ENCODE measurements at places on chromosomes 3 and 15.

- H3K27me3 ChIP-seq: no peaks in the 10 kb centered on the region
- no peak overlapping the region for H3K27ac ChIP-seq
- no peaks in the 10 kb centered on the region for H3K36me3 ChIP-seq
- no peaks in the 10 kb centered on the region for H3K4me1 ChIP-seq
- H3K4me3 ChIP-seq: no peak overlapping the region
- peak; percentile 42 for DNase-seq
These were observed 48.9 kb upstream of the AMOTL2 start for GRCh38 chr3:134423153-134423552.

GRCh38 chr3:89227218-89227617 lies 119.8 kb downstream of the EPHA3 start:
- H3K27me3 ChIP-seq: no peaks in the 10 kb centered on the region
- H3K4me3 ChIP-seq: no peak overlapping the region
- DNase-seq: no peak

DNA sequence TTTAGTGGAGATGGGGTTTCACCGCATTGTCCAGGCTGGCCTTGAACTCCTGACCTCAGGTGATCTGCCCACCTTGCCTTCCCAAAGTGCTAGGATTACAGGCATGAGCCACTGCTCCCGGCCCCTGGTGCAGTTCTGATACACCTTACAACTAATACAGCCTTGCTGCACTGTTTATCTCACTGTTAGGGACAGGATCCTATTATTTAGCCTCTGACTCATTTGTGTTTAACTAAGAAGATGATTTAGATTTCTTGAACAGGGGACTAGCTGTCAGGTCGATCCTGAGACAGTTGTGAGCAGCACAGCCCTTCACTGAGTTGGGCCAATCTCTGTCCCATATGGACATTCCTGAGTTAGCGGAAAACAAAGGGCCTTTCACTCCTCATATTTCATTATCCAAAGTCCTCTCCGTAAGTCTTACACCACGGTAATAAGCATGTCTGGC lies 19.2 kb downstream of the GYG1 start:
- no peak overlapping the region for H3K4me3 ChIP-seq
- no peaks in the 10 kb centered on the region for H3K4me1 ChIP-seq
- H3K27ac ChIP-seq: no peak overlapping the region
- DNase-seq: no peak

- H3K27ac ChIP-seq: no peak overlapping the region
- DNase-seq: peak; percentile 86
- no peaks in the 10 kb centered on the region for H3K27me3 ChIP-seq
- no peaks in the 10 kb centered on the region for H3K4me1 ChIP-seq
- no peak overlapping the region for H3K4me3 ChIP-seq
These were observed 30.3 kb downstream of the CDC25A start for GRCh38 chr3:48157950-48158376.

GRCh38 chr3:20646425-20646824 lies 460.4 kb upstream of the SGO1 start:
- H3K27ac ChIP-seq: no peak overlapping the region
- DNase-seq: no peak
- no peaks in the 10 kb centered on the region for H3K4me1 ChIP-seq
- no peaks in the 10 kb centered on the region for H3K27me3 ChIP-seq
- no peak overlapping the region for H3K4me3 ChIP-seq
- no peaks in the 10 kb centered on the region for H3K36me3 ChIP-seq

GRCh38 chr3:46369675-46370132 lies 1.0 kb upstream of the CCR5 start:
- H3K4me1 ChIP-seq: peaks cover 1% of the 10 kb centered on the region
- no peaks in the 10 kb centered on the region for H3K36me3 ChIP-seq
- H3K27ac ChIP-seq: no peak overlapping the region
- no peak for DNase-seq
- no peaks in the 10 kb centered on the region for H3K27me3 ChIP-seq
- no peak overlapping the region for H3K4me3 ChIP-seq

GRCh38 chr3:141370065-141370533 lies 1.8 kb downstream of the ZBTB38 start:
- H3K36me3 ChIP-seq: no peaks in the 10 kb centered on the region
- DNase-seq: peak; percentile 98
- no peak overlapping the region for H3K4me3 ChIP-seq
- no peak overlapping the region for H3K27ac ChIP-seq

DNA sequence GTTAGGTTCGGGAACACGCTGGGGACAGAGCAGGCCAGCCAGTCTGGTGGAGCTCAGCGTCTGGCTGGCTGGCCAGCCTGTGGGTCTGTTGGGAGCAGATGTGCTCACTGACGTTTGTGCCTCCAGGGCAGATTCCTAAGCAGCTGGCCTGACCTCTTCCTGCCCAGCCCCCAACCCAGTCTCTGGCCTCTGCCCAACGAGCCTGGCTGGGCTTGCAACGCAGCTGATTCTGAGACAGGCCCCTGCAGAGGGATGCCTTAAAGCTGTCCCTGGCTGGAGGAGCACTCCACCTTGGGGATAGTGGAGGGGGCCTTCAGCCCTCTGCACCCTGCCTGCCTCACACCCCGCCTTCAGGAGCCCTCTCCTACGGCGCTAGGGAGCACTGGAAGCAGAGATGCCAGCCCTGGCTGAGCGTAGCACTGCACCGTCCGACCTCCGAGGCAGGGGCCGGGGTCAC lies 46.0 kb downstream of the KLF13 start:
- no peaks in the 10 kb centered on the region for H3K27me3 ChIP-seq
- H3K4me3 ChIP-seq: no peak overlapping the region
- peaks cover 13% of the 10 kb centered on the region for H3K4me1 ChIP-seq
- peak; percentile 97 for DNase-seq

DNA sequence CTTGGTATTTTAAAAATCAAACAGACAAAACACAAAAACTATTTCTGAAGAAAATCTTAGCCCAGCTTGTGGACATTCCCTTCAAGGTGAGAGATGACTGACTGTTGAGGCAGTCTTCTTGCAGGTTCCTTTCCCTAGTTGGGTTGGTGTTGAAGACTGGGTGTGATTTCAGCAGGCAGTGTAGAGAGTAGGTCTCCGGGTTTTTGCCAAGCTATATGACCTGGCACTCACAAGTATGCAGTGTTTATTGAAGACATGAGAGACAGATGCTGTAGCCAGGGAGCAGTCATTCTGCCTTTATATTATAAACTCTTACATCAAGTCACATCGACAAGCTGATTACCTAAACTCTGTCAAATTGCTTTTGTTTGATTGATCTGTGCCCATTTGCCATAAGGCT lies 17.5 kb downstream of the SENP8 start:
- H3K27me3 ChIP-seq: no peaks in the 10 kb centered on the region
- H3K27ac ChIP-seq: no peak overlapping the region
- H3K36me3 ChIP-seq: no peaks in the 10 kb centered on the region
- H3K4me1 ChIP-seq: no peaks in the 10 kb centered on the region
- no peak overlapping the region for H3K4me3 ChIP-seq

DNA sequence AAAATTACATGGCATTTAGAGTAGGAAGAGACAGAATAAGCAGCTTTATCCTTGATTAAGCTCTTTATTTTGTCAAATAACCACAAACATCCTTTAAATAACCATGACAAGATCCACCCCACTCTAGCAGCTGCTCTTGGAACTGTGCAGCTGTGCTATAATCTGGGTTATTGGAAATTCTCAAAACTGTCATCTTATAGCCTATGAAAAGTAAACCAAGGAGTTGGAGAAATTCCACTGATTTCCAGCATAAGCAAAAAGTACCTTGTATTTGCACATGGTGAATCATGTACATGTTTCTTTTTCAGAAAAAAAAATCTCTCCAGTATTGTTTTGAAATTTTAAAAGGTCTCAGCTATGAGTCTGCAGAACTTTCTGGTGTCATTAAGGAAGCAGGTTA lies 88.8 kb upstream of the ABI3BP start:
- no peak for DNase-seq
- H3K4me3 ChIP-seq: no peak overlapping the region
- H3K27me3 ChIP-seq: no peaks in the 10 kb centered on the region

GRCh38 chr15:26970712-26971210 lies at the start of gene GABRG3:
Gene GABRG3, plus strand, starts transcription at chr15:26971181.
- peaks cover 17% of the 10 kb centered on the region for H3K27me3 ChIP-seq
- H3K36me3 ChIP-seq: no peaks in the 10 kb centered on the region
- peak; percentile 62 for DNase-seq

- no peak overlapping the region for H3K27ac ChIP-seq
- peak; percentile 29 for DNase-seq
- no peaks in the 10 kb centered on the region for H3K36me3 ChIP-seq
- H3K27me3 ChIP-seq: no peaks in the 10 kb centered on the region
- H3K4me1 ChIP-seq: no peaks in the 10 kb centered on the region
- H3K4me3 ChIP-seq: no peak overlapping the region
These were observed 21.6 kb downstream of the SPTSSB start for GRCh38 chr3:161349529-161350312.

DNA sequence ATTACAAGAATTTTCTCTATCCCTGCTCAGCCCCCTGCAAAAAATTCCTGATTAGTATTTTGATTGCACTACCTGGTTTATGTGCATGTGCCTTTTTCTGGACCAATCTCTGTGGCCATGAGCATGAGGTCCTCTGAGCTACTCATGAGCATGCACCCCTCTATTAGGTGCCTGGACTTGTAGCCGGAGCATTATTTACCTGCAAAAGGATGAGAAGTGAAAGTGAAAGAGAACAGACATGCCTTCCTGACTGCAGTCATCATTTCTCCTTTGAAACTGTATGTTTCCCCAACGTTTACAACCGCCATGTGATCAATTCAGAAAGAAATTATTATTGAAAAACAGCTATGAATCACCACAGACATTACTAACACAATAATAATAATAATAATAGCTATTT lies 1008.8 kb downstream of the ROBO2 start:
- no peaks in the 10 kb centered on the region for H3K4me1 ChIP-seq
- H3K27me3 ChIP-seq: no peaks in the 10 kb centered on the region
- no peak overlapping the region for H3K27ac ChIP-seq
- DNase-seq: no peak

- no peak for DNase-seq
- H3K4me1 ChIP-seq: no peaks in the 10 kb centered on the region
- H3K27ac ChIP-seq: no peak overlapping the region
- no peaks in the 10 kb centered on the region for H3K36me3 ChIP-seq
- H3K4me3 ChIP-seq: no peak overlapping the region
These were observed 47.2 kb upstream of the ATP2B2 start for GRCh38 chr3:10552631-10552943.

- no peaks in the 10 kb centered on the region for H3K4me1 ChIP-seq
- H3K27me3 ChIP-seq: no peaks in the 10 kb centered on the region
- H3K4me3 ChIP-seq: no peak overlapping the region
- H3K36me3 ChIP-seq: peaks cover 2% of the 10 kb centered on the region
- DNase-seq: no peak
These were observed 85.7 kb downstream of the VGLL4 start for GRCh38 chr3:11558002-11558401.

GRCh38 chr15:67002368-67002767 lies 63.0 kb upstream of the SMAD3 start:
- no peaks in the 10 kb centered on the region for H3K36me3 ChIP-seq
- H3K27me3 ChIP-seq: no peaks in the 10 kb centered on the region
- H3K4me1 ChIP-seq: no peaks in the 10 kb centered on the region
- H3K27ac ChIP-seq: no peak overlapping the region

DNA sequence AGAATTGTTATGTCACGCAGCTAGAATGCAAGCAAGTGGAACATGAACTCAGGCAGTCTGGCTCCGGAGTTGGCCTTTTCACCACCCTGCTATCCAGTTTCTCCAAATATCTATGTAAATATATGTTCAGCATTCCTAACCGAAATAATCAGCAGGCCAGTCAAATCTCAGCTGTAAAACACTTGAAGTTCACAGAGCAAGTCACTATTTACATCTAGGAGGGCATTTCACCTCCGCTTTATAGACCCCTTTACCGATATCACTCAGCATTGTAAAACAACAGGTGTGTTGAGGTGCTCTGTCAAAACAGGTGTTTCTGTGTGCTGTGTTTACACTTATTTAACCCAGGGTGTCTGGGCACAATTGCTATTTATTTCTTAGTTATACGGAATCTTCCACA lies 12.2 kb upstream of the HES1 start:
- H3K27ac ChIP-seq: no peak overlapping the region
- DNase-seq: no peak
- H3K4me1 ChIP-seq: no peaks in the 10 kb centered on the region
- no peaks in the 10 kb centered on the region for H3K27me3 ChIP-seq
- H3K4me3 ChIP-seq: no peak overlapping the region
